ENCODE measurements at places on chromosomes 12 and 14.

- DNase-seq: no peak
Observed at GRCh38 chr12:4177262-4177661, 96.3 kb upstream of the CCND2 start.

DNA sequence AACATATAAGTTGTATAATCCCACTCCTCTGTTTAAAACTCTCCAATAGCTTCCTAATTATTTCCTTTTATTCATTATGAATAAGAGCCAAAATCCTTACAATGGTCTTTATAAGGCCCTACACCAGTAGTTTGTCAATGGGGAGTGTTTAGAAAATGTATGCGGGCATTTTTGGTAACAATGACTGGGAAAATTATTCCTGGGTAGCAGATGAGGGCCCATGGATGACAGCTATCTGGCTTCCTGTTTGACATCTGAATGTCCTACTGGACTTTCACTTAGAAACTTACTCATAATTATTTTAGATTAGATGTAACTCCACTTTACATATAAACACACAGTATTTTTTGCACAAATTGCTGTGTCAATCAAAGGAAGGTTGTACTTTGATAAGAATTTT, 101.2 kb downstream of the PAPLN start:
- DNase-seq: no peak

DNA sequence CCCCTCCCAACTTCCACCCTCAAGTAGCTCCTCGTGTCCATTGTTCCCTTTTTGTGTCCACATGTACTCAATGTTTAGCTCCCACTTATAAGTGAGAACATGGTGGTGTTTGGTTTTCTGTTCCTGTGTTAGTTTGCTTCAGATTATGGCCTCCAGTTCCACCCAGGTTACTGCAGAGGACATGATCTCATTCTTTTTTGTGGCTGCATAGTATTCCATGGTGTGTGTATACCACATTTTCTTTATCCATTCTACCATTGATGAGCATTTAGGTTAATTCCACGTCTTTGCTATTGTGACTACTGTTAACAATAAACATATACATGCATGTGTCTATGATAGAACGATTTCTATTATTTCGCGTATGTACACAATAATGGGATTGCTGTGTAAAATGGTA, 362.6 kb downstream of the TMTC2 start:
- no peak for DNase-seq

GRCh38 chr14:55097881-55098560, 31.0 kb upstream of the LGALS3 start:
- DNase-seq: no peak

- no peak for DNase-seq
Observed at GRCh38 chr12:124162151-124163110, 132.5 kb upstream of the RFLNA start.

- DNase-seq: no peak
Observed at GRCh38 chr14:76962303-76962660, 66.2 kb downstream of the IRF2BPL start.

DNA sequence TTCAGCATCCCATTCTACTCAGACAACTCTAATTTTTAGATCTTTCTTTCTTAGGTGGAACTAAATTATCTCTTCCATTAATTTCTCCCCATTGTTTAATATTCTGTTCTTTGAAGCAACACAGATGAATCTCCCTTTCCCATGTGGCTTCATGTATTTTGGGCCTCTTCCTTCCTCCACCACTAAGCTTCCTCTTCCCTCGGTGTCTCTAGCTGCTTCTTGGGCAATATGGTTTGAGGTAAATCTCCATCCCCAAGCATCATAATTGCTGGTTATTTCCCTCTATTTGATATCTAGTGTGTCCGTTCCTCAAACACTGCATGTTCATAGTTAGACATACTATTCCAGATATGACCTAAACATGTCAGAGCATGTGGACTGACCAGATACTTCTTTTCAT, 119.2 kb downstream of the PELI2 start:
- no peak for DNase-seq

- no peak for DNase-seq
Observed at GRCh38 chr12:109497675-109498074, 20.2 kb downstream of the UBE3B start.

DNA sequence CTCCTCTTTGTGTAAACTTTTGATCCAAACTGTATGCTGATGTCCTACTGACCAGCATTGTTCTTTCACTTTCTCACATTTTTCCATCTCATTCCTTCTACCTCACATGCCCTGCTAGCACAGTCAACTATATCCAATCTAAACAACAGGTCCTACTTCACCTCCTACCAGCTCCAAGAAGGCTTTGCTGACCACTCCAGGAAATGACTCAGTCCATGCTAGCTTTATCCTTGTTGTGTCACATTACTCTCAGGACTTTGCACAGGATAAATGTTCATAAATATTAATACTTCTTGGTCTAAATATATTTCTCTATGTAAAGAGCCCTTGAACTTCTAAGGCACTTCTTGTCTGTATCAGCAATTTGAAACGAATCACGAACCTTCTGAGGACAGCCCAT, 64.9 kb upstream of the PCED1B start:
- no peak for DNase-seq

DNA sequence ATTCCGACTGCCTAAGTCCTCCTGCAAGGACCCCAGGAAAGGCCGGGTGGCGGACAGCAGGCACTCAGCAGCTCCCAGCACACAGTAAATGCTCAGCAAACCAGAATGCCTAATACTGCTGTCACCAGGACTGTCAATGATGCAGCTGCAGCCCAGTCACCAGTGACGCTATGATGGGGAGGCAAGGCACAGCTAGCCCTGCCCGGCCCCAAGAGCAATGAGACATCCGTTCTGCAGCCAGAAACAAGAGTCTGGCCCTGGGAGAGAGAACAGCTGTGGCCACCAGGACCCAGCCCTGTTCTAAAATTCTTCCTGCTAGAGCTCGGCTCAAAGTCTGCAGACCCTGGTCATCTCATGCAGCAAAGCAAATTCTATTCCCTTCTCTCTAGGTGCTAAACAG, 69.8 kb downstream of the NCOR2 start:
- DNase-seq: peak; percentile 54

DNA sequence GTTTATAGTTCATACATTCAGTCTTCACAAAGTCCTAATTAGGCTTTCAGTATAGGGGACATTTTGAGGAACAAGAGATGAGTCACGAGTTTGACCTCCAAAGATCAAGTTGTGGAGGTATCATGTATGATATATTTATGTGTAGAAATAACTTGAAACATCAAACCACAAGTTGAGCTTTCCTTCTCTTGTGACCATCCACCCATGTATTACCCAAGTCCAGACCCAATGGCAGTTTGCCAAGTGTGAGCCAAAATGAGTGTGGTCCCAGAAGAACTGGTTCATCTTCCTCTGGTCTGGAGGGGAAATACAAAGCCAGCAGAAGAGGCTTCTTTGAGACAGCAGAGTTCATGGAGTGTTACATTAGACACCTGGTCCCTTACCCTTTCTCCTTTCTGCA, 104.9 kb downstream of the ATP23 start:
- DNase-seq: no peak

GRCh38 chr12:81539279-81539678, 219.9 kb downstream of the PPFIA2 start:
- DNase-seq: no peak

DNA sequence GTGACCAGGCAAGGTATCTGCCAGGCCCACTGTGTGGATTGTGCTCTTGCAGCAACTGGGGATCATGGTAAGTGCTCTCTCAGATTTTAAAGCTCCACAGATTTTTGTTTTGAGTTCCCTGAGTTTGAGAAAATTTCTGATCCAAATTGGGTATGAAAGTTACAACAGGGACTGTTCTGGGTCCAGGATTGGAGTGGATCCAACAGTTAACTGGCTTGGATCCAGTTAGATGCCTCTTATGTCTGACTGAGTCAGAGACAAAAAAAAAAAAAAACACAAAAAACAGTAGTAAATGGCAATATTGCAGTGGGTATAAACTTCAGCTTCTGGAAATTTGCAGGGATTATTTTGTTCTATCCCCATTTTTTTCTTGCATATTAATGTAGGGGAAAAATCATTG, 598.8 kb downstream of the C12orf50 start:
- DNase-seq: no peak

- no peak for DNase-seq
Observed at GRCh38 chr14:47746986-47747385, 71.6 kb upstream of the MDGA2 start.

GRCh38 chr14:56199982-56200577, 81.9 kb downstream of the PELI2 start:
- DNase-seq: no peak

DNA sequence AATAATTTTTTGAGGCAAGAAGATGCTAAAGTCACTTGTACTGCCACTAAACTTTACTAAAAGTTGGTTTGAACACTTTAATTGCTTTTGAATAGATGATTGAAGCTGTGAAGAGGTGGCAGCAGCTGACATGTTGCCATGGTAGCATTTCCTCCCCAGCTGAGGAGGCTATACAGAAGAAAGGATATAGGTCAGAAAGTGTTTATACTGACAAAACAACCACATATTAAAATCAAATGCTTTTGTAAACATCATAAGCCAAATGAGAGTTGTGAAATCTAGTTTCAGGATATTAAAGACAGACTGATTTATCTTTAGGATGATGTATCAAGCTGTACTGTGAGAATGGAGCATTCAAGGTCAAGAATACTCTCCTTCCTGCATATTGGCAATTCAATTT, 41.7 kb downstream of the TSPAN19 start:
- no peak for DNase-seq

- no peak for DNase-seq
Observed at GRCh38 chr12:130752692-130753230, 36.7 kb upstream of the RIMBP2 start.

- no peak for DNase-seq
Observed at GRCh38 chr12:72676556-72676955, 404.4 kb downstream of the TRHDE start.

GRCh38 chr14:70803321-70804310, 5.7 kb downstream of the MAP3K9 start:
- DNase-seq: no peak

Measured in nucleus accumbens (tissue), 56 donors.